ENCODE measurements at places on chromosomes 16 and 17.

DNA sequence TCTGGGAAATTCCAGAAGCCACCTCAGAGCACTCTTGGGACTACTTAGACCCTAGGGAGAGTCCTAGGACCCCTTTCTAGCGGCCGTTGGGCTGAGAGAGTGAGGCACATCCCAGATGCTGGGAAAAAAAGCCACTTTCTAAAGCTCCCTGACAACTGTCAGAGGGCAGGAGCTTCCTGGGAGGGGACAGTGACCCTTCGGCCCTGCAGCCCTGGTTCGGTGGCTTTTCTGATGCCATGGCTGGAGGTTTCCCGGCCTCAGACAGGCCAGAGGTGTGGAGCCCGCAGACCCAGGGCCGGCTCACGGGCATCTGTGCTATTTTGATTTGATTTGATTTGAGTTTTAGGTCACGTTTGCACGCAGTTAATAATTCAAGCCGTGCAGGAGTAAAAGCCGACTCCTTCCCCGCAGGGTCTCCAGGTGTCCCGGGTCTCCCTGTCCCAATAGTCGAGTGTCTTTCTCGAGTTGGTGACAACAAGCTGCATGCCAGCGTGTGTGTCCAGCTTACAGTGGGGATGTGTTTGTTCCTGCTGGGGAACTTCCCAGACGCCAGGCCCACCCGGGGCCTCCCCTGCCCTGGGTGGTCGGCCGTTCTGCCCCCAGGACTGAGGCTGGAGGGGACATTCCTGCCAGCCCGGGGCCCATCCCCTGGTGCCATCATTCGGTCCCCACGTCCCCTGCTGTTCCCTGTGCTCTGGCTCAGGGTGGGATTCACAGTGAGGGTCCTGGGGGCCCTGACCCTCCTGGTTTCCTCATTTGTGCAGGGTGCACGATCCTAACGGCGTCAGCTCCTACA, 1.0 kb upstream of the CBFA2T3 start:
- DNase-seq = no peak

- DNase-seq = no peak
These were observed 14.6 kb downstream of the GNGT2 start for GRCh38 chr17:49195751-49196150.

GRCh38 chr17:27616414-27616813, 14.6 kb upstream of the LGALS9 start:
- DNase-seq = no peak

GRCh38 chr16:57098188-57098841, 5.9 kb downstream of the CPNE2 start:
- no peak for DNase-seq

- DNase-seq = no peak
These were observed 13.9 kb upstream of the CES1 start for GRCh38 chr16:55846598-55847346.

DNA sequence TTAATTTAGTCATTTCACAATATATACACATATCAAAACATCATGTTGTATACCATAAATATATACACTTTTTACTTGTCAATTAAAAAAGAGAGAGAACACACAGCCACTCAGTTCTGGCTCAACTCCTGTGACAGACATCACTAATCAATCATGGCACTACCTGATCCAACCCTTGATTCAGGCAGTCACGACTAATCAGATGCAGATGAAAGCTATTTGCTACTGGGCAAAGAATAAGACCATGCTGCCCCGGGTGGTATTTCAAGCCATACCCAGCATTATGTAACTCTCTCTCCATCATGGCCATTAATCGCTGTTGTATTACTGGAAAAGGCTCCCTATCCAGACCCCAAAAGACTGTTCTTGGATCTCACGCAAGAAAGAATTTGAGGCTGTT, 345.7 kb downstream of the HAPSTR1 start:
- no peak for DNase-seq

GRCh38 chr17:6269478-6269877, 165.4 kb downstream of the AIPL1 start:
- DNase-seq = peak; percentile 20

DNA sequence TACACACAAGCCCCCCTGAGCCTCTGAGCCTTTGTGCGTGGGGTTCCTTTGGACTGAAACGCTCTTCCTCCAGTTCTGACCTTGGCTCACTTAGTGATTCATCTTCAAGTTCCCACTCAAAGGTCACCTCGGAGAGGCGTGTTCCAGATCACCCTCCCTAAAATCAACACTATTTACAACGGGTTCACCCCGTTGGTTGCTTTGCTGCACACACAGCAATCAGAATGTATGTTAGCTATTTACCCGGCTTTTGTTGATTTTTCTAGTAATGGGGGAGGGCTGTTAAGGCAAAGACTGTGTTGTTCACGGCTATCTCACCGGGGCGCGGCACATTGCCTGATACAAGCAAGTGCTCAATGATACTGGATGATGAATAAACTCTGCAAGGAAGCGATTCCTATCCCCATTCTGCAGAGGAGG, 977 bp downstream of the NAGPA start:
- no peak for DNase-seq

- no peak for DNase-seq
These were observed 166.9 kb downstream of the LGALS9B start for GRCh38 chr17:20300436-20300934.

GRCh38 chr16:58128181-58128631, 975 bp downstream of the CFAP20 start:
- DNase-seq = no peak

GRCh38 chr17:77888242-77889134, 70.0 kb upstream of the TNRC6C start:
- DNase-seq = no peak

GRCh38 chr17:41793784-41794539, 7.5 kb upstream of the JUP start:
- no peak for DNase-seq

DNA sequence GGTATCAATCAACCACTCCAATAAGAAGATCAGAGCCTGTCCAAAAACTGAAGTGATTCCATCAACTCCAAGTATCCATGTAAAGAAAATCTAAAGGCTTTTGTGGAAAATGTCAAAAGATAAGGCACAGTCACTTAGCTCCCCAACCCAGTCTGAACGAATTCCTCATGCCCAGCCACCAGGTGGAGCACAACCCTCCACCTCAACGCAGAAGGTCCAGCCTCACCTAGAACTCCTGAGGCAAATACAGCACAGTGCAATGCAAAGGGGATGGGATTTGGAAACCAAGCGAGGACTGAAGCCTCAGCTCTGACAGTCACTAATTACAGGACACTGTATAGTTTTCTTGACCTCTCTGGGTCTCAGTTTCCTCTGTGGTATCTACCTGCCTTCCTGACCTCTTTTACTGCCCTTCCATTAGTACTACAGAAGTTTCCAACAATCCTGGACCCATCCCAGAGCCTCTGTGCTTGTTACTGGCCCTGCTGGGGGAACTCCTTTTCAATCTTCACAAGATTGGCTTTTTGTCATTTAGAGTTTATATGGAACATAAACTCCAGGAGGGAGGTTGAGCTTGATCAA, 2.0 kb downstream of the NCBP3 start:
- peak; percentile 39 for DNase-seq

- DNase-seq = no peak
These were observed 162.9 kb downstream of the SEC14L1 start for GRCh38 chr17:77303620-77304019.

DNA sequence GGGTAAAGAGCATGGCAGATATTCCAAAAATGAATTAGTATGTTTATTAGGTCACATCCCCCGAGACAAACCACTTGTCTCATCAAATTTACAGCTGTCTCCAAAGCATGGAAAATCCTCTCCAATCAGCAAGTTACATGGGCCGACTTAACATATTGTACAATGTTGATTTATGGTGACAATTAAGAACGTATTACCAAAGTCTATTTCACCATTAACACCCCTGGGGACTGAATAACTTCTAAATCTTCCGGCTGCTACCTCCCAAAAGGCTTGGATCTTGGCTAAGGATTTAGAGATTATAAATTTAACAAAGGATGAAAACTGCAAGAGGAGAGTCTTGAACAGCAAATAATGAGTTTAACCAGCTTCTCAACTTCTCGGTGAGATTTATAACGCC, 311.9 kb downstream of the NPIPA8 start:
- DNase-seq = no peak

GRCh38 chr16:67021321-67021720, 7.6 kb upstream of the CBFB start:
- DNase-seq = no peak

DNA sequence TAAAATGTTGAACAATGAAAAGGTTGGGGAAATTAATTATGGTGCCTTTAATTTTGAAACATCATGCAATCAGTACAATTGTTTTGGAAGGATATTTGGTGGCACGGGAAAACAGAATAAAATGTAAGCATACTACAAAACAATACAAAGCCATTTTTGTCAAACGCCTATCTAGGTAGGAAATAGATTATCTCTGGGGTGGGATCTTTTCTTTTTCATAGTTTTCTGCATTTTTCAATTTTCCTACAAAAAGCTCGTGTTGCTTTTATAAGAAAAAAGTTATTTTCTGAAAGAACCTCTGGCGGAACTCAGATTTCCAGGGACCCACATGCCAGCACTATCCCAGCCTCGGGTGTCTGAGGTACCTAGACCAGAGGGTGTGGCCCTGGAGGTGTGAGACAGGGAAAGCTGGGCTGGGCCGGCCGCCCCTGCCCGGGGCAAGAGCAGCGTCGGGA, 961 bp upstream of the MAP3K3 start:
- DNase-seq = no peak

- no peak for DNase-seq
These were observed 16.5 kb upstream of the MEAK7 start for GRCh38 chr16:84520725-84521496.

DNA sequence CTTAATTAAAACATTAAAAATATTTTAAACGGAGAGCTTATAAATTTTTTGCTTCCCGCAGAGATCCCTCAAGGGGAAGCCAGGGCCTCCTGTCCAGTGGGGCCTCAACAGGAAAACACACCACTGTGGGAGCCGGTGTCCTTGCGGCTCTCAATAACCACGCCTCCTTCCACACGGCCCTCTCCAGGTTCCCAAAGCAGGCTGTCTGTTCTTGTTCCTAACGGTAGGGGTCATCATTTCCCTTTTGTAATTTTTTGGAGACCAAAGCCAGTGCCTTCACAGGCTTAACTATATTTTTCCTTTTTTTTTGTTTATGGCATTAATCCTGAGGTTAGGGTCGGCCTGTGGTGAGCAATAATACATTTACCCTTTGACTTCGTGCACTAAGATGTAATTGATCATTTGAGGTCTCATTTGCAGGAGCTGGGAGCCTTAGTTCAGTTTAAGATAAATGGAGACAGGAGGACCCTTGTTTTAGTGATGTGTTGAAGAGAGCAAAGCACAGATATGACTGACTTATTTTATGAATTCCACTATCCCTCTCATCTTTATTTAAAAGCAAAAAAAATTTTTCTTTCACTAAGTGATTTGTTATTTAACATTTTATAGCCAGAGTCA, 77.5 kb upstream of the N4BP1 start:
- DNase-seq = peak; percentile 36

- DNase-seq = no peak
These were observed 398.5 kb downstream of the HAPSTR1 start for GRCh38 chr16:9489835-9490467.

- no peak for DNase-seq
These were observed 29.7 kb downstream of the FANCA start for GRCh38 chr16:89786474-89787364.

DNA sequence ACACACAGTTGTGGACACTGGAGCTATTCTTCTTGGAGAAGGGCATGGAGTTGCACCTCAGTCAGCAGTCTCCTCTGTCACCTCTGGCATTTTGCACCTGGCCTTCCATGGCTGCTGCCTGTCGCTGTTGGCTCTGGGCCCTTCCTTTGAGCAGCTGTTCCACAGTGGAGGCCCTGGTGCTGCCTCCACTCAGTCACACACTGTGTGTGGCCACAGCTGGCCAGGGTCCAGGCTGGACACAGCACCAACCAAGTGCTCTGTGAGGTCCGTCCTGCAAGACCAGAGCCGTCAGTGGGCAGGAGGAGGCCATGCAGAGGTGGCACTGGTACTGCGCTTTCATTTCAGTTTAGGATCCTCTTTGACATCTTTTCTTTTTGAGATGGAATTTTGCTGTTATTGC, 21.6 kb upstream of the MED9 start:
- DNase-seq = no peak

GRCh38 chr16:78522327-78522726, 422.9 kb downstream of the WWOX start:
- no peak for DNase-seq

DNA sequence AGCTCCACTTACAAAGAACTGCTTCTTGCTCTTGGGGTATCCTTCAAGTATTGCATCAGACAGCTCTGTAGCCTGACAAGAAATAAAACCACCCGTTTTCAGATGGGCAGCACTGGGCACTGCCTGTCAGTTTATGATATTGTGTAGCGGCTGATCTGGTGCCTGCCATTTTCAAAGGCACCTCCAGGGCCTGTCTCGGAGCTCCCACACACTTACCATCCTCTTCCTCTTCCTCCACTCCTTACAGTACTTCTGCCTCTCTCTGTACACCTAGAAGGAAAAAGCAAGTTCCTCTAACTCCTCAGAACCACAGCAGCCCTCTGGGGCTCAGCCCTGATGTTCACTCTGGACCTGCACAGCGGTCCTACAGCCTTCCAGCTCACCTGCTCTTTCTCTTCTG, 4.4 kb downstream of the PSMC3IP start:
- no peak for DNase-seq

- no peak for DNase-seq
These were observed 682 bp downstream of the XAF1 start for GRCh38 chr17:6756425-6757031.

- peak; percentile 71 for DNase-seq
These were observed 428 bp downstream of the SGSM2 start for GRCh38 chr17:2337544-2338314.

DNA sequence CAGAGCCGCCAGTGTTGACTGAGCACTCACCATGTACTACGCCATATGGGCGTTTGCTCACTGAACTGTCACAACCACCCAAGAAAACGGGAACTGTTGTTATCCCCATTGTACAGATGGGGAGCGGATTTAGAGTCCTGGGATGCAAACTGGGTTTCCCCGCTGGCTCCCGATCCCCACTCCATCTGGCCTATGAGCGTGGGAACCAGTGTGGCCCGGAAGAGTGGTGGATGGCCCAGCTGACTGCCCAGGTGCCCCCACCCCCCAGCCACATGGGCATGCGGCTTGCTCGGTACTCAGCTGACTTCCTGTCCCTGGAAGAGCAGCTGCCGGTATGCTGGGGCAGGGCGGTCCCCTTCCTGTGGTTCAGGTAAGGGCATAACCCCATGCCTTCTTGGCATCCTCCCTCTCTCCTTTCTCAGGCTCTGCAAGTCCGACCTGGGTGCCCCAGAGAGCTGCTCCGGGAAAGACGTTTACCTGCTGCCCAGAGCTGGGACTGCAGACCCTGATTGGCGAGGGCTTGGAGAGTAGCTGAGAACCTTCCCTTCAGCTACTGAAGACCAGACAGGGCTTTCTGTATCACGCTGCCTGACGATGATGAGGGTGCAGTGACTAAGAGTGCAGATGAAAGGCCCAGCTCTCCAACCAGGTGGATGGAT, 16.2 kb downstream of the SOCS3 start:
- DNase-seq = peak; percentile 68

GRCh38 chr17:73991260-73991659, 212.2 kb upstream of the RPL38 start:
- DNase-seq = no peak

Measured in activated naive CD8-positive, alpha-beta T cell treated with anti-CD3 and anti-CD28 coated beads for 36 hours (primary cell).